ENCODE measurements at places on chromosomes 7 and 10.

DNA sequence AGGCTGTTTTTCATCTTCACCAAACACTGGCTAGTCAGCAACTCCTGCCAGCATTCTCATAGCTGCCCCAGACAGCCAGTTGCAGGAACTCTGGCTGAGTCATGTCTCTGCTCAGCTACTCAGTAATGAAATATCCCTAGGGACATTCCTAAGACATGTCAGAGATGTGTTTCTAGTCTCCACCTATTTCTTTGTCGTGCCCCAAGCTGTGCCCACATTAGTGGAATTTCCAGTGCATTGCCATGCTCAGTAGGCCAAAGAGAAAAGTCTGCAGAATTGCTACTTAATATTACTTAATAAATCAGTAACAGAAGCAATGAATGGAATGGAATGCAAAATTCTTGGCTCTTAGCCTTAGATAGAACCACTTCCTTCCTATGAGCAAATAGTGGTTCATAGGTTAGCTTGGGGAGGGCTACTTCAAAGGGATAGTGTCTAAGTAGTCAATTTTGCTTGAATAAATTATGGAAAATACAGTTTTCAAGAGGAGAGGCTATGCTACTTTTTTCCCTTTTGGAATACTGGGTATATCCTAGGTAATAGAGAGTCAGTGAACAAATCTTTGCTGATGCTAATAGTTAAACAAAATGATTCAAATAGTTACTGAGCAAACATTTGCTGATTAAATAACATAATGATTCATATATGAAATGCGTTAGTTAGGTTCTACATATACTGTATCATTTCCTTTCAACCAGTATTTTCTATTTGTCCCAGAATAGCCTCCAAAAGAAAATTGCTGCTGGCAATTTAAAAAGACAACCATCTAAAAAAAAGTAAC lies 23.6 kb upstream of the SEMA3C start:
- DNase-seq, result peak; percentile 58

- DNase-seq, result no peak
These were observed 27.9 kb upstream of the AOAH start for GRCh38 chr7:36752026-36752711.

- DNase-seq, result no peak
These were observed 49.0 kb downstream of the PIK3CG start for GRCh38 chr7:106914018-106914607.

DNA sequence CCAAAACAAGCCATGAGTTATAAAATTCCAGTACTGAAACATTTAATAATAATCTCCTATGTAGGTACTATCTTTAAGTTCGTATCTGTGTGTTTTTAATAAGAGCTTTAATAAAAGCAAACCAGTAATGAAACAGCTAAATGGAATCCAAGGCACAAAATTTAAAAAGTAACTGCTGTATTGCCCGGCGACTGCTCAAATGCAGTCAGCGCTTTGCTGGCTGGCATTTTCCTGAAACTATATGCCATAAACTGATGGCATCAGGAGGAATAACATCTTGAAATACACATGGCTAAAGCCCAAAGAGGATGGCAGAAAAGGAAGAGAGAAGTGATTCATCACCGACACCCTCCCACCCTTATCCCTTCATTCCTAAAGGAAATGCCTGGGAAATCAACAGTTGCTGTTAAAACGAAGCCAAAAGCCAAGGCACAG lies 133.1 kb downstream of the CUBN start:
- DNase-seq, result no peak
